ENCODE measurements at places on chromosomes 1 and 21. TPM values are rescaled to one million over a fixed set of nuclear protein-coding genes. Genes with fewer than 3 reads are reported as not detected.

CASQ2 gene
- not detected for total RNA-seq

PCAT6 gene
- 0.59 TPM for total RNA-seq

TNFRSF8 gene
- total RNA-seq, result 1.3 TPM

FAM131C gene
- total RNA-seq, result 0.19 TPM

ST3GAL3 gene
- total RNA-seq, result 10.6 TPM

BMP8B gene
- 0.91 TPM for total RNA-seq
